GM12878 (cell line): ENCODE measurements at places on chromosomes 16 and 17. TPM values are rescaled to one million over a fixed set of nuclear protein-coding genes. Genes with fewer than 3 reads are reported as not detected.
A peak's percentile ranks its signal among the peaks of the same experiment; 100 is the strongest.

- no peaks in the 10 kb centered on the region for H3K27me3 ChIP-seq
- no peaks in the 10 kb centered on the region for H3K4me1 ChIP-seq
- no peak for DNase-seq
- H3K27ac ChIP-seq = no peak overlapping the region
Observed at GRCh38 chr17:10805911-10806310, 2.0 kb upstream of the TMEM238L start.

- no peaks in the 10 kb centered on the region for H3K4me1 ChIP-seq
- H3K36me3 ChIP-seq = no peaks in the 10 kb centered on the region
- no peak for DNase-seq
Observed at GRCh38 chr16:5056352-5056751, 9.4 kb downstream of the C16orf89 start.

The GLIS2 gene
- total RNA-seq = 0.51 and 0.61 TPM in 2 replicates

DNA sequence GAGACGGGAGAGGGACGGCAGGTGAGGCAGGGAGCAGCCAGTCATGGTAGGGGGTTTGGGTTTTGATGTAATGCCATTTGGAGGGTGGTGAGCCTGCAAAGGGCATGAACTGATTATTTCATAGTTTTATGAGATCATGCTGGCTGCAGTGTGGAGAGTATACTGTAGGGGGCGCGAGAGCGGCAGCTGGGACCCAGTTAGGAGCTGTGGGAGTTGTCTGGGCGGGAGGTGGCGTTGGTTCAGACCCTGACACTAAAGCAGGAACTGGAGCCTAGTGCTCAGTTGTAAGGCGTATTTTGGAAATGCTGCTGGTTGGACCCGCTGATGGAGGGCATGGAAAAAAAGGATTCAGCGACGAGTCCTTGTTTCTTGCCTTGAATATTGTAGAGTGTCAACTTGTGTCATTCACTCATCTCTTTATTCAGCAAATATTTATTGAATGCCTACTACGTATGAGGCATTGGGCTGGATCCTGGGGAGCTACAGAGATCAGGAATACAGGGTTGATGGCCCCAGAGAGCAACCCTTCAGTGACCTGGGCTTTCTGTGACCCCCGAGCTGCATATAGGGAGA lies 23.7 kb upstream of the KDM8 start:
- DNase-seq = peak; percentile 55
- no peak overlapping the region for H3K4me3 ChIP-seq
- no peaks in the 10 kb centered on the region for H3K4me1 ChIP-seq
- no peak overlapping the region for H3K27ac ChIP-seq
- no peaks in the 10 kb centered on the region for H3K36me3 ChIP-seq

GRCh38 chr17:48187872-48188608 lies 80.5 kb downstream of the SNX11 start:
- no peak overlapping the region for H3K4me3 ChIP-seq
- peaks cover 24% of the 10 kb centered on the region for H3K36me3 ChIP-seq
- no peaks in the 10 kb centered on the region for H3K27me3 ChIP-seq
- H3K4me1 ChIP-seq = no peaks in the 10 kb centered on the region

DNA sequence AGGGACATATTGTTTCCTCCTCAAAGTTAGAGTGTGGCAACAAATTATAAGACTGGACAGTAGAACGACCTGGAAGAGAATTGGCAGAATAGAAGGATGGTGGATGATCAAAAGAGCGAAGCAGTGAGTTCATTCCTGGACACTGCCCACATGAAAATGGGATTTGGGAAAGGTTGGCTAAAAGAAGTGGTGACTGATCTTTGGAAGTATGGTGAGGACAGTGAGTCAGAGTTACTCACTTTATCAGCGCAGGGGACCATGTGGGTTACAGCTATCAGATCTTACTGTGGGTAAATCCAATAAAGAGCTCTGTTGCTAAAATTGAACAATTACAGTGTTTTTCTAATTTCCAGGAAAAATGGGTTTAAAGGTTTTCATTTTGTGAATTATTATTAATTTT lies 2.7 kb upstream of the TANC2 start:
- H3K4me3 ChIP-seq = no peak overlapping the region
- H3K27me3 ChIP-seq = peaks cover 3% of the 10 kb centered on the region
- DNase-seq = no peak
- H3K4me1 ChIP-seq = peaks cover 8% of the 10 kb centered on the region

The NPIPA2 gene
- total RNA-seq = 0.74 and 0.90 TPM in 2 replicates

- H3K36me3 ChIP-seq = peaks cover 2% of the 10 kb centered on the region
- H3K27me3 ChIP-seq = no peaks in the 10 kb centered on the region
- H3K27ac ChIP-seq = peak overlapping the region; percentile 97
- peak overlapping the region; percentile 91 for H3K4me3 ChIP-seq
Observed at GRCh38 chr17:59838052-59838916, 54.5 kb downstream of the TUBD1 start.

DNA sequence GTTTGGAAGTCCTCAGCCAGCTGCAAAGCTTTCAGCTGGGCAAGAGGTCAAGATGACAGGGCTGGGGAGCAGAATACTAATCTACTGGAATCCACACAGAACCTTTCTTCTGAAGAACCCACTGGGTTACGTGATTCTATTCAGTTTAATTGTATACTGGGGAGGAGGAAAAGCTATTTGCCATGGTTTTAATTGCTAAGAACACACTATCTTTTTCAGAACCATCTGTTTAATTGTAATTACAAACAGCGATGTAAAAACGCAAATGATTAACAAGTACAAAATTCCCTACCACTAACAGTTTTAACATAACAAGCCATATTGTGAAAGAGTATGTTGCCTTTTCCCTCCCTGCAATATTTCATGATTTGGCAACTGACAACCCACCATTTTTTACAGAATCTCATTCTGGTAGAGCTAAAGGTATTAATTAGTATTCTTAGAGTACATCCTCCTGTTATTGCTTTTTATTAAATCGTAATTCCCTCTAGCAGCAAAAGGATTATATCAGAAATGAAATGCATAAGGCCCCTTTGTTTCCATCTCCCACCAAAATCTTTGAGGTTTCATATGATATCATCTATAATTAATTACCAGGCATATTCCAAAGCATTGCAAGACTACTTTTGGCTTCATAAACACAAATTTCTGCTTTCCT lies 12.1 kb downstream of the HYDIN start:
- H3K4me1 ChIP-seq = no peaks in the 10 kb centered on the region
- DNase-seq = no peak
- H3K27ac ChIP-seq = no peak overlapping the region
- H3K4me3 ChIP-seq = no peak overlapping the region
- no peaks in the 10 kb centered on the region for H3K27me3 ChIP-seq

DNA sequence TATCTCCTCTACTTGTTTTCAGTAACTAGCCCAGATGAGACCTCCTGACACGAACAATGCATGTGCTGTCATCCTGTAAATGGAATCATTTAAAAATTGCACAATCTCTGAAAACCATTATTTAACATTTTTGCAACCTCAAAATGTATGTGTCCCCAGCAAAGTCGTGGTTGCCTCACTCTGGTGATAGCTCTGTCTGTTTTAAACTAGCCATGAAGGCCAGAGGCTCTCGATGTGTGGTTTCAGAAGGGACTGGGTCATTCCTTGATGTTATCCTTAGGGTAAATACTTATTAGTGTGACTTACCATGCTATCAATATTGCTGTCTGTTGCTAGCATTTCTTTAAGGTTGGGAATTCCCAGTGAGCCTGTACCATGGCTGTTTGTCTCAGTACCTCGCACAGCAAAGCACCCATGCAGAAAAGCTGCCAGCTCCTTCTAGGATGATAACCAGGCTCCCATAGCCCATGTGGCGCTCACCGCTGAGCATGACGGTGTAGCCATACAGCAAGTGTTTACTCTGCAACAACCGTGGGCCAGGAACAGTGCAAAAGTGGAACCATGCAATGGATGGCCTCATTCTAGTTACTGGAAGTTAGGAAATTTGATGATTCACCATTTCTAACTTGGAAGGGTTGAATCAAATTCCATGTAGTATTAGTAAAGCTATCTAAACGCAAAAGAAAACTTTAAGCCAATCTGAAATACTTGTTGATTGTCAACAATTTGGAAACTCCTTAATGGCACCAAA lies 2.9 kb upstream of the PGS1 start:
- H3K36me3 ChIP-seq = no peaks in the 10 kb centered on the region
- no peak overlapping the region for H3K4me3 ChIP-seq
- peaks cover 19% of the 10 kb centered on the region for H3K4me1 ChIP-seq
- DNase-seq = no peak
- H3K27ac ChIP-seq = no peak overlapping the region
- no peaks in the 10 kb centered on the region for H3K27me3 ChIP-seq
